ENCODE measurements at places on chromosomes 4 and X.

- no peak for DNase-seq
Measured at GRCh38 chr4:116925900-116926457, 159.4 kb downstream of the TRAM1L1 start.

GRCh38 chrX:79110731-79111130 lies 33.8 kb upstream of the GPR174 start:
- DNase-seq: no peak

- no peak for DNase-seq
Measured at GRCh38 chr4:11299016-11299415, 129.7 kb downstream of the HS3ST1 start.

GRCh38 chr4:165905405-165906027 lies 32.5 kb downstream of the TLL1 start:
- DNase-seq: no peak

DNA sequence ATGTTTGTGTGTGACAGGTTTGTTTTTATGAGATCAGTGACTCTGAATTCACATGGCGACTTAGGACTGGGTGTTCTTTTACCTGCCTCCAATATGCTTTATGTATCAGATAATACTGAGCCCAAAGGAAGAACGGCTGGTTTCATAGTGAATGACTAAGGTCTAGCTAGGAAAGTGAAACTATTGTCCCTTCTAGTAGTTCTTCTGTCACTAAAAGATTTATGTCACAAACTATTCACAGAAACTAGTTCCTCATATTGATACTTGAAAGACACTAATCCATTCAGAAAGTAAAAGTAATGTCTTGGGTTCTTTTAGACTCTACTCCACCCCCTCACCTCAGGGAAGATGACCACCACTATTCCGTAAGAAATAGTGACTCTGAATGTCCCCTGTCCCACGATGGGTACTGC lies 81.7 kb downstream of the EGF start:
- no peak for DNase-seq

GRCh38 chr4:10006231-10006600 lies 15.1 kb downstream of the SLC2A9 start:
- DNase-seq: no peak

GRCh38 chr4:52658641-52659000 lies 480 bp downstream of the USP46 start:
- DNase-seq: no peak

DNA sequence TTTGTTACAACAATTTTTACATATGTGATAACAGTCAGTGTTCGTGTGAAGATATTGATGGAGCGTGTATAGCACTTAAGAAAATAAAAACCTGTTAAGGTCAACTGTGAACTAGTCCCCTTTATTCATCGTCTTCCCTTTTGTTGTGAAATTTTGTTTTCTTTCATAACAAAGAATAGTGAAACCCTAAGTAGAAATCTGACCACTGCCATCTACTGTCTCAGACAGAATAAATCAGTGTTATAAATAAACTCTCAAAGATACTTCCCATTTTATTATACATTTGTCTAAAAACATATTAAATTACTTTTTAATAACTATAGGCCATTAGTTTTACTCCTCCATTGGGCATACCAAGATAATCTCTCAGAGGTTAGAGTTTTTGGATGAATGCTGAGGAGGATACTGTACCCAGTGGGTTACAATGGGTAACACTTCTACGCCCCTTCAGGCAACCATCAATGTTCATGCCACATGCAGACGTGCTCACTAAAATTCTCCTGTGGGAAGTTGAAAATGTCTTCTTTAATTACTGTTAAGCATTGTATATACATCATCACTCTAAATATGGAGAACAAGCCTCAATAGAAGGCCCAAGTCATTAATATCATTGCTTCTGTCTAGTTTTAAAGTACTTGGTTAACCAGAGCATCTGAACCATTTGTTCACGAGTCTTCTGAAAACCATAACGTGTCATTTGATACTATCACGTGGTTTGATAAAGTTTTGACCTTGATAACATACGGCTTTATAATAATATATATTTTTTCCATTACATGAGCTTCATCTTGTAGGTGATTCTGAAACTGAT lies 171.2 kb downstream of the TMA16 start:
- no peak for DNase-seq

DNA sequence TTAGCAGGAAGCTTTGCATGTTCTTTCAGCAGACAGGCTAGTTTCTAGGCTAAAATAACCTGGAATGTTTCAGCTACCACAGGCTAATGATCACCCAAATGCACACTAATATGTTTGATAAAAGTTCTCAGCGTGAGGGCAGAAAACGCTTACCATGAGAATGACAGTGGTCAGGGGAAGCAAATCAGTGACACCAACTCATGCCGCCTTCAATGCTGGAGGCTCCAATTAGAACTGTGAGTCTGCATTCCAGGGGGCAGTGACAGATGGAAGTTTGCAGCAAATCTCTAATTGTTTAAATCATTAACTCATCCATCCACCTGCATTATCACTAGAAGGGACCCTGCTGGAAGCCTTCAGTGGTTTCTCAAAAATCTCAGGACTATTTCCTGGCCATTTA lies 43.2 kb downstream of the ANOS1 start:
- DNase-seq: no peak

DNA sequence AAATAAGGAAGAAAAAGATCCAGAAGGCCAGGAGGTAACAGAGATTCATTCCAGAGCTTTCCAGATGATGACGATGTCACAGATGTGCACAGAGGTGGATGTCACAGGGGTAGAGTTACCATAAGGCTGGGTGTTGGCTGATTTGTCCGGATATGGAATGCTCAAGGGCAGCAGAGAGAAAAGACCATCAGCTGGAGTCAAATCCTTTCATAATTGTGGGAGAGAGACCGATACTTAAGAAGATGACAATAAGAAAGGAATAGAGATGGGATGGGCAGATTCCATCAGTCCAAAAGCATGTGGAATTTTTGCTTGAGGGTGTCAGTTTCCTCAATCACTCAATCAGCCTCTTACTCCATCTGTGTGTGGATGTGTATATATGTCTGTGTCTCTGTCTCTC lies 150.4 kb downstream of the CENPC start:
- DNase-seq: no peak

DNA sequence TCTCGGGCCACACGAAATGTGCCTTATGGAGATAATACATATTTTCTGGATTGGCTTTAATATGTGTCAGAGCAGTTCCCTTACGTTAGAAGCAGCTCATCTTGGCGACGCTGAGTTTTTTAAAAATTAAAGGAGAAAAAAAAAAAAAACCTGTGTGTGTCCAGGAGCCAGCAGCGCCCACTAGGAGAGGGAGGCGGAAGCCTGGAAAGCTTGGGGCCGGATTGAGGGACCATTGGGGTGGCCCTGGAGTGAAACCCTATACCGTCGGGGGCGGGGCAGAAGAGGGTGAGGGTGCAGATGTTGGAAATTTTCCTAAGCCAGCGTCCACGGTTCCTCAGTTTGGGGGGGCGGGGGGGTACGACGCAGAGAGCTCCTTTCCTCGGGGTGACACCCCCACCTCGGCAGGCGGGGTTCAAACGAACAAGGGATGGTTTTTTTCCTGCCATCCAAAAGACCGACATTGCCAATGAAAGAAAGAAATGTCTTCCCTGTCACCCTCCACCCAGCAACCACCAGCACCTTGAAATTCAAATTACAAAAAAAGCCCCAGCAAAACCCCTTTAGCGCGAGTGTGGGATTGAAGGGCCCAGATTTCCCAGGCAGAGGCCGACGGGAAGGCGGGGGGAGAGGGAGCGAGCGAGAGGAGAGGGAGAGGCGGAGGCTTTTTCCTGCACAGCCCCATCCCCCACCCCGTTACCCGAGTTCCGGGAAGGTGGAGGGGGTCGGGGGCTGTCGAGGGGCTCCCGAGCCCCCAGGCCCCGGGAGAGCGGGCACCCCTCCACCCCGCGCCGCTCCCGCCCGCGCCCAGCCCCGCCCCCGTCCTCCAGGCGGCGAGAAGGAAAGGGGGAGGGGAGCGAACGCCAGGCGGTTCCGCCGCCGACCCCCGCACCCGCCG lies 859 bp downstream of the SMARCA1 start:
- DNase-seq: no peak

DNA sequence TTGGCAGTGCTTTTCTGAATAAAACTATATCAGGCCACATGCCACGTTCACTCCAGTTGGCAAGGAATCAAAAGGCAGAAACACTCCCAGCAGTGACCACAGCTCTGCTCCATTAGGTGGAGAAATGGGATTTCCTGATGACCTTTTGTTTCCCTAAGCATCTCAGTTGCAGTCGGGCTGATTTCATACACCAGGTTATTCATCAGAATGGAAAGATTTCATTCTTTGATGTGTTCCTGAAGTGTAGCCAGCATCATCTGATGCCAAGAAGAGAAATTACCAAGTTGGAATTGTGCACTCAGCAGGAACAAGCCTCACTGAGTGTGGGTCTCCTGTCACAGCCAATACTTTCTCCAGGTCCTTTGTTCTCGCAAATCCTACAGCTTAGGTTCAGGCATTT lies 193.7 kb downstream of the SPATA18 start:
- DNase-seq: no peak

DNA sequence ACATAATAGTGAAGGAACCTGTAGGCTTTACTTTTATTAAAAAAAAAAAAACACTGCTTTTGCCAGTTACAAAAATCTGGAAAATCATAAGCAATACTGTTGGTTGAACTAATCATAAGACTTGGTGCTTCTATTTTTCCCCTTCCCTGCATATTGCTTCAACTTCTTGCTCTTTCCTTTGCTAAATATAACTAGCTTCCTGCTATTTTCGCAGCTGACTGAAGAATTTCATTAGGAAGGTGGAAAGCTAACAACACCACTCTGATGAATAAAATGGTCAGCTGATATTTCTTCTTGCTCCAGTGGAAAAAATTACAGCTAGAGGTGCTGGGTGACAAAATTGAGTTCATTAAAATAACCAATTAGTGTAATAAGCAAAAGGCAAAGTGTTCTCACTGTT lies 39.3 kb downstream of the MEPE start:
- DNase-seq: no peak

DNA sequence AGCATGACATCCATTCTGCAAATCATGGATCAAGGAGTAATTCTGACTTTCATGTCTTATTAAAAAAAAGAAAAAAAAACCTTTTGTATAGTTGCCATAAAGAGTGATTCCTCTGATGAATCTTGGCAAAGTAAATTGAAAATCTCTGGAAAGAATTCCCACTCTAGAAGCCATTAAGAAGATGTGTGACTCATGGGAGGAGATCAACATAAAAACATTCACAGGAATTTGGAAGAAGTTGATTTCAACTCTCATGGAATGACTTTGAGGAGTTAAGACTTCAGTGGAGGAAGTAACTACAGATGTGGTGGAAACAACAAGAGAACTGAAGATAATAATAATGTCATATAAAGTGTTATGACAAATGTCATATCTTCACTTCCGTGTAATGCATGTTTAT lies 204.2 kb downstream of the PABPC4L start:
- DNase-seq: no peak
